ENCODE measurements at places on chromosomes 7 and 10.

- peak; percentile 37 for DNase-seq
Measured at GRCh38 chr10:35598379-35598778, 6.8 kb upstream of the GJD4 start.

DNA sequence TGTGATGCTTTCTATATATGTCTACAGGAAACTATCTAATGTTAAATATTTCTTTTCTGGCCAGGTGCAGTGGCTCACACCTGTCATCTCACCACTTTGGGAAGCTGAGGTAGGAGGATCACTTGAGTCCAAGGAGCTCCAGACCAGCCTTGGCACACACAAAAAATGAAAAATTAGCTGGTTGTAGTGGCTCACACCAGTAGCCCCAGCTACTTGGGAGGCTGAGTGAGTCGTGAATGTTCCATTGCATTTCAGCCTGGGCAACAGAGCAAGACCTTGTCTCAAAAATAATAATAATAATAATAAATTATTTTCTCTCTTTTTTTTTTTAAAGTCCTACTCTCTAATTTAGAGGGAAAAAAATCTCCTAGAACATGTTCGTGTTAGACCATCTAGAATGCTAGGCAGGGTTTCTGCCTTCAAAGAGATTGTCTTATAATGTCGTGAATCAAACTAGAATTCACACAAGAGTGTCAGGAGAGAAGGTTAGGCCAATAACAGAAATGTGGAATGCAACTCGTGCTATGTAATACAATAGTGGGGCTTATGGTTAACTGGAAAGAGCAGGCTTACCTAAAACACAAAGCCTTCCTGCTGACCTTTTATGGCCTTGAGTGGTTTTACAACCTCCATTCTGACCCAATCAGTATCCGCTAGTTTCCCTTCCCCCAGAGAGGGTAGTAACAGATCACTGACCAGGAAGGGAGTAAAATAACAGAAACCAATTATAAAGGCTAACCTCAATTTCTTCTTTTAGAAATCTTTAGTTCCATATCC, 46.3 kb downstream of the MYOF start:
- DNase-seq, result peak; percentile 75

GRCh38 chr7:111531993-111532392, 30.3 kb downstream of the IMMP2L start:
- DNase-seq, result no peak

DNA sequence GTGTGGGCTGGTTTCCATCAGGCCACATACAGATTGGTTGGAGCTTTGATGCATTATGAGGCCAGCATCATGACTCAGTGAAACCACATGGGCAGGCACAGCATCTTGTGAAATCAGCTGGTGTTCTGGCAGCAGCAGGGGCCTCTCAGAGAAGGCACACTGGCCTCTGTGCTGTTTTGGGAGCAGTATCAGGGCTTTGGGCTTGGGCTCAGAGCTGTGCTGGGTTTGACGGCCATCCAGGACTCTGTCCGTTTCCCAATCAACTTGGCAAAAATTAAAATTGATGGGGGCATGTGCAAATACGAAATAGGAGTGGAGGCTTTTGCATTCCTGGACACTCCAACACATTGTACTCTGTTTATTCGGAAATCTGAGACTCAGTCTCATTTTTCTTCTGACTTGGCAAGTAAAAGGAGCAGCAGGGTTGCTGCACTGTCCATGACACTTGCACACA, 190.9 kb downstream of the BMPER start:
- no peak for DNase-seq

DNA sequence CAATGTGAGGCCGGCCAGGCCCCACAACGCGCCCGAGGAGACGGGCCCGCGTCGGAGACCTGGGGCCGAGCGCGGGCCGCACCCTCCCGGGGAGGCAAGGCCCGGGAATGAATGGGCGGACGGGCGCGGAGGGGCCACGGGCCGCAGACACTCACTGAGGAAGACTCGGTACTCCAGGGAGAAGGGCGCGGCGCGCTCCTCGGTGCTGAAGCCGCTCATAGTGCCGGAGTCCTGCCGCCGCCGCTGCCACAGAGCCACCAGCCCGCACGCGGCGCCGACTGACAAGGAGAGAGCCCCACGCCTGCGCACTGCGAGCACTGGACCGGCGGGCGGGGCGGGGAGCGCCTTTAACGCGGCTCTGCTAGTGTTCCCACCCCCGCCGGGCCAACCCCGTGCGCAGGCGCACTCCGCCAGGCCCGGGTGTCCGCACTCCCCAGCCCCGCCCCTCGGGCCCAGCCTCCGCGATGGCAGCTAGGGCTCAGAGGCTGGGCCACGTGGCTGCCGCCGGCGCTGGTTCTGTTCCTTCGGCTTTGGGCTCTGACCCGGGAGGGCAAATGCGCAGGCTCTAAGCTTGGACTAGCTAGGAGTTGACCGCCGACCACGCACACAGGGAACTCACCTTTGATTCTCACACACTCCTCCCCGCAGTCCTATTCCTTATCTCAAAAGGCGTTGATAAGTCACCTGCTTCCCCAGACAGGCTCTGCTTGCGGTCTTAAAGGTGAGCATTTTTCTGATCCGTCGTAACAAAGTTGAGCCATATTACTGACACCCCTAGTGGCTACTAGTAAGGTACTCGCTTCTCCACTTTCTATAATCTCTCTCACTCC, at the start of gene PPA1:
TSS of gene PPA1 (minus strand) at position 321 of the 830 bp plus-strand sequence. CDS start at position 219, 102 bp downstream.
- DNase-seq, result peak; percentile 100

DNA sequence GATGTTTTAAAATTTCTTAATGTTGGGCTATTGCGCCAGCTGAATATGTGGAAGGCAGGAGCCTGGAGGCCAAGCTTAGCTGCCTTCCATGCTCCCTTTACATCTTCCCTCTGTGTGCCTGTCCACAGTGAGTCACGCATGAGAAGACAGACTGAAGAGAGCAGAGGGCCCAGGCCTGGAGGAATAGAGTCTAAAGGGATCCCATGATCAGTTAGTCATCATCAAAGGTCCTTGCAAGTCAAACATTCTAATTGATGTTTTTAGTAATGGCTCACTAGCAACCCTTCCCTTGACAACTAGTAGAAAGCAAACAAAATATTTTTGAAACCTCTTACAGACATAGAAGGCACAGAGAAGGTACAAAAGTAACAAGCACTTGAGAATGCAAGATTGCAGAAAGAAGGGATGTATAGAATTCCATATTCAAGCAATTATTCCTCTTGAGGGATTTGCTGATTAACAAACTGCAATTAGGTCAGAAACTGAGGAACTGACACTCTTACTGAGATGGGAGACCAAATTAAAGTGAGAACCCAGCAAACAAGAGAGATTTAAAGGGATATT, 30.7 kb upstream of the APBB1IP start:
- DNase-seq, result no peak

GRCh38 chr7:68733219-68734153, 864.8 kb upstream of the AUTS2 start:
- DNase-seq, result no peak

GRCh38 chr7:25770235-25770634, 381.8 kb upstream of the NFE2L3 start:
- DNase-seq, result no peak

GRCh38 chr10:119275085-119275484, 67.7 kb downstream of the GRK5 start:
- DNase-seq, result no peak

DNA sequence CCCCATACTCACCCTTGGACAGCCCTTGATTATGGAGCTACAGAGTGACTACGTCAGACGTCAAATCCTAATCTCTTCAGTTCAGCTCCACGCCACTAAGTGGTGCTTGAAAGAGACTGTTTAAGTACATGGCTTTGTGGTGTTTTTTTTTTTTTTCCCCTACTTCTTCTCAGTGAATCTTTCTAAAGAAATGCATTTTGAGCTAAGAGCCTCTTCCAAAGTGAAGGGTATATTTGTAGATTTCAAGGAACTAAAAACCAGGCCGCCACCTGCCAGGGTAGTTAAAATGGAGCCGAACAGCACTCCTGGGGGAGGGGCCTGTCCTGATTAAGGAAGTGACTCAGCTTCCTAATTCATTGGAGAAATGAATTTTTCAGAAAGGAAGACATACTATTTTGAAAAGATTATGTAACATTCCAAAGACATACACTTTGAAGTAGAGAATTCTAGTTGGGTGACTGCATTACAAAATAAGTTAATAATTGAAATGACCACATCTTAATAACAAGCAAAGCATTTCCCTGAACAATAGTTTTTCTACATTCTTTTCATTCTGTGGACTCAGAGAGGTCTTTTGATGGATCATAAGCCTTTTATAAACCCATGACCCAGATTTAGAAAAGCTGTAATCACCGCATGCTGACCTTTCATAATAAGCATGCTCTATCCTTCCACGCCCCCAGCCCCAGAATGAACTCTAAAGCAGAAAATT, 20.6 kb upstream of the VPS41 start:
- DNase-seq, result no peak

DNA sequence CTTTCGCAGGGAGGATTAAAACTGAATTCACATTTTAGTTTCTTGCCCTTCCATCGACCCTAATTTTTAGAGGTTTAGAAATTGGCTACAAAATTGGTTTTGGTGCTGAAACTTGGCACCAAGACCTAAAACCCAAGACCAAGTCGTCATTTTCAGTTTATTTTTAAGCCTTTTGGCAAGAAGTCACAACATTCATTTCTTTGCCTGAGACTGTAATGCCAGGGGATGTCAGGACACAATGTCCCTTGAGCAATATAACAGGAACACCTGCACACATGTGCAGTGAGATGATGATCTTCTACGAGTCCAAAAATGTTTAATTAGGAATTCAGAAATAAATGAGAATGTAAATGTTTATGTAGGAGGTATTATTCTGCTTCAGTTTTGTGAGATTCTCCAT, 335.4 kb upstream of the ANKRD30A start:
- no peak for DNase-seq

- no peak for DNase-seq
Measured at GRCh38 chr7:32564542-32564941, 69.3 kb downstream of the AVL9 start.

DNA sequence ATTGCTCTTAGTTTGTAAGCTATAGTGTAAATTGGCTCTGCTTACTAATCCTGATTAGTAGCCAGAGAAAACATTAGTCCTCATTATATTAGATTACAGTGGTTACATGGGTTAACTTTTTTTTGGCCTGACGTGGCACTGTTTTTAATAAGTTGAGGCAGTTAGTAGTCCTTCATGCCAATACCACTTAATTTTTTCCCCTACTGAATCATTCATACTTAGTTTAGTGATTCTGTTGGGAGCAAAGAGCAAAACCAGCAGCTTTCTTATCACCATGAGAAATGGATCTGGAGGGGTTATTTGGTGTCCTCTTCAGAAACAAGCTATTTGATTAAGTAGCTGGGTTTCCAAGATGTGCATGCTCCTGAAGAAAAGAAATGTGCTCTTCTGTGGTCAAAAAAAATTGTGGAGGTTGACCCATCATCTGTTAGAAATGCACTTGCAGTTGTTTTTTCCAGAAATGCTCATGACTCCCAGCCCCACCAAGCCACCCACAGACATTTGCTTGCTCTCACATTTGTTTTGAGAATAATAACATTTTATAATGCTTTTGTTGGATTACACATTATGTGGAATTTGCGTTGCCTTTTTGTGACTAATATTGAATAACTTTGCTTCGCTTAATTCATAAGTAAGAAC, 258.5 kb downstream of the HDAC9 start:
- no peak for DNase-seq

- DNase-seq, result peak; percentile 91
Measured at GRCh38 chr7:102279537-102280400, 6.9 kb upstream of the SH2B2 start.

DNA sequence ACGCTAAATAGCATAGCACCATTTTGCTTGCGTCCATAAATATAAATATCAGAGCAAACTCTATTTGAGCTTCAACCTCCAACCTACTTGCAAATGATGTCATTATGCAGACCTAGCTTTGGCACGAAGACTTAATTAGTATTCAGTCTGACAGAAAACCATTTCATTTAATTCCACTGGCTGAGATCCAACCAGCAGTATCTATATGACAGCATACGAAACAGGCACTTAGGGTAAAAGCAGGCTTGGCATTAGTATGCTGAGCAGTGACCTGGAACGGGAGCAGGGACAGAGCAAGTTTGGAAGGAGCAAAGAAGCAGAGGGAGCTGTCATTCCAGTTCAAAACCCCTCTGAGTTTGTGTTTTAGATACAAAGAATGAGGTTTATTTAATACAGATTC, 312.5 kb upstream of the CHRM2 start:
- peak; percentile 28 for DNase-seq

GRCh38 chr7:156650042-156650441, 9.5 kb downstream of the RNF32 start:
- peak; percentile 62 for DNase-seq

- peak; percentile 44 for DNase-seq
Measured at GRCh38 chr7:112414855-112415490, 35.3 kb upstream of the IFRD1 start.

DNA sequence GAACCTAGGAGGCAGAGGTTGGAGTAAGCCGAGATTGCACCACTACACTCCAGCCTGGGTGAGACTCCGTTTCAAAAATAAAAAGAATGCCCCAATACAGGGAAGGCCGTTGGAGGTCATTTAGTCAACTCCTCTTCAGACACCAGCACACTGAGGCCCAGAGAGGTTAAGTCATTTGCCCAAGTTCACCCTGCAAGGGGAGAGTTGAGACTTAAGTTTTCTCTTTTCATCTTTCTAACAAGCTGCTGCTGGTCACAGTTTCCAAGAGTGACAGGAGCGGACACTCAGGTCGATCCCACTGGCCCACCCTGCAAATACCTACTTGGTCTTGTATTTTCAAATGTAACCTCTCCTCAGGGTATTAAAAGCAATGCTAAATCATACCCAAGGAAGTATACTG, 30.4 kb upstream of the VCL start:
- DNase-seq, result no peak

DNA sequence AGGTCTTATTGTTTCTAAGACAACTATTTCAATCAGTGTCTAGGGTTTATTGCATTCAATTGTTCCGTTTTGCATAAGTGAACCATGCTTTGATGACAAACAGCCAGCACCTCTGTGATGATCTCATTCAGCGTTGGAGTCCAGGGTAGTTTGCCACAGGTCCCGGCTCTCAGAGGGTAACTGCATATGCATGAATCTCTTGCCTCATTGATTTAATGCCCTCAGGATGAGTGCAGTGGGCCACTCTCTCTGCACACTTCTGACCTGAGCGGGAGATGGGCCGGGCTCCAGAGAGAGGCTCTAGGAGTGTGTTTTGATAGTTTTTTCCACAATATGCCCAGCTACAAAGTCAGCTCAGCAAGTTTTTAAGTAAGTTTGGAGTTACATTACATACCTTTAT, 83.9 kb downstream of the HECW1 start:
- DNase-seq, result no peak

GRCh38 chr7:13110107-13110506, 422.7 kb downstream of the ARL4A start:
- no peak for DNase-seq

DNA sequence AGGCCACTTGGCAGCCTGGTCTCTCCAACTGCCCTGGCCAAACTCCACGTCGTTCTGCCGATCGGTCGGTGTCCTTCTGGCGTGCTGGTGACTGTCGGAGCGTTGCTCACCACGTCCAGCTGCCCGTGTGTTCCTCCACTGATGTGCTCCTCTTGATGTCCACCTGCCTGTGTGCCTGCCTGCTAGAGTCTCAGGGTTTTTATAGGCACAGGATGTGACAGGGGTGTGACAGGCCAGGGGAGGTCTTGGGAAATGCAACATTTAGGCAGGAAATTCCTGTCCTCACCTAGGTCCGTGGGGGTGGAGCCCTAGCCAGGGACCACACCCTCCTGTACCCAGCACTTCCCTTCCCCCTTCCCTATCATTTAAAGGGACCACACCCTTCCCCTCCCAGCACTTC, 25.2 kb upstream of the CFAP46 start:
- no peak for DNase-seq

Measured in iPS-NIHi11 (cell line).